ENCODE measurements at places on chromosomes 7 and 10.

DNA sequence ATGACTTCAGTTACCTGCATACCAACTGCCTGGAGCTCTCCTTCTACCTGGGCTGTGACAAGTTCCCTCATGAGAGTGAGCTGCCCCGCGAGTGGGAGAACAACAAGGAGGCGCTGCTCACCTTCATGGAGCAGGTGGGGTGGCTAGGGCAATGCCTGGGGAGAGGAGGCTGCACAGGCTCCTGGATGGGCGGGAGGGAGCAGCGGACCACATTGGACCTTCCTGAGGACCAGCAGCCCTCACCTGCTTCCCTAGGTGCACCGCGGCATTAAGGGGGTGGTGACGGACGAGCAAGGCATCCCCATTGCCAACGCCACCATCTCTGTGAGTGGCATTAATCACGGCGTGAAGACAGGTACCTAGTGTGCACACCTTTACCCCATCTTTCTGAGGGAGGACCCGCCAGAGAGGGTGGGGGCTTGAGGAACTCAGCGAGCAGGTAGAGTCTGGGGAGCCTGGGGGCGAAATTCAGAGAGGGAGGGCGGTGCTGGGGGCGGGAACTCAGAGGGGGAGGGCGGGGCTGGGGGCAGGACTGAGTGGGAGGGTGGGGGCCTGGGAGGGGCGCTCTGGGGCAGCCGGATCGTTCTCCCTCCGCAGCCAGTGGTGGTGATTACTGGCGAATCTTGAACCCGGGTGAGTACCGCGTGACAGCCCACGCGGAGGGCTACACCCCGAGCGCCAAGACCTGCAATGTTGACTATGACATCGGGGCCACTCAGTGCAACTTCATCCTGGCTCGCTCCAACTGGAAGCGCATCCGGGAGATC, 9.0 kb downstream of the AEBP1 start:
- no peak for DNase-seq

DNA sequence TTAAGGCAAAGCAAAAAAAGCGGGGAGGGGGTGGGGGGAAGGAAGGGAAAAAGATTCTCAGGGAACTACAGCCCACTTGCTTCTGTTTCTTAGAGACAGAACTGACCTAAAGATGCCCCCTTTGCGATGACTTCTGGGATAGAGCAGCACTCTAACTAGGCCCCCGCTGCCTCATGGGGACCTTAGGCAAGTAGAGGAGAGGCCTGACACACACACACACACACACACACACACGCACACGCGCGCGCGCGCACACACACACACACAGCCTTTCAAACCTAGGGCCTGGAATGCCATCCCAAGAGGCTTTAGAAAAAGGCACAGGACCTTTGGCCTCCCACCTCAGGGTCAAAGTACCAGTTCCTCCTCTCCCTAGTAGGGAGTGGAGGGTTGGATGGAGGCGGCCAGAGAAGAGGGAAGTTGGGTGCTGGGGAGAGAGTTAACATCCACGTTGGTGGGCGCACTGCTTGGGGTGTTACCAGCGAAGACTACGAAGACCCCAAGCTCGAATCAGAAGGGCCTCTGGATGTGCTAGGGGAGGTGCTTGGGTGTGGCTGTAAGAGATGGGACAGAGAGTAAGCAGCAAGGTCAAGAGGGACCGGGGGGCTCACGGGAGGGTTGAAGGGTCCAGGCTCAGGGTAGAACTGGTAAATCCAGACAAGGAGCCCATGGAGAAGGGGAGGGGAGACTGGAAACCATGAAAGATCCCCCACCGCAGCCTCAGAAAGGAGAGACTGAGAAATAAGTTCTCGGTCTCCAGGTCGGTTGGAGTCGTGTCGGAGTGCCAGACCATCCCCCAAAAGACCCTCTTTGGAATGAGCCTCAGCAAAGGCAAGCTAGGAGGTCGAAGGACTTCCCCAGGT, 1.2 kb upstream of the COL1A2 start:
- peak; percentile 71 for DNase-seq

DNA sequence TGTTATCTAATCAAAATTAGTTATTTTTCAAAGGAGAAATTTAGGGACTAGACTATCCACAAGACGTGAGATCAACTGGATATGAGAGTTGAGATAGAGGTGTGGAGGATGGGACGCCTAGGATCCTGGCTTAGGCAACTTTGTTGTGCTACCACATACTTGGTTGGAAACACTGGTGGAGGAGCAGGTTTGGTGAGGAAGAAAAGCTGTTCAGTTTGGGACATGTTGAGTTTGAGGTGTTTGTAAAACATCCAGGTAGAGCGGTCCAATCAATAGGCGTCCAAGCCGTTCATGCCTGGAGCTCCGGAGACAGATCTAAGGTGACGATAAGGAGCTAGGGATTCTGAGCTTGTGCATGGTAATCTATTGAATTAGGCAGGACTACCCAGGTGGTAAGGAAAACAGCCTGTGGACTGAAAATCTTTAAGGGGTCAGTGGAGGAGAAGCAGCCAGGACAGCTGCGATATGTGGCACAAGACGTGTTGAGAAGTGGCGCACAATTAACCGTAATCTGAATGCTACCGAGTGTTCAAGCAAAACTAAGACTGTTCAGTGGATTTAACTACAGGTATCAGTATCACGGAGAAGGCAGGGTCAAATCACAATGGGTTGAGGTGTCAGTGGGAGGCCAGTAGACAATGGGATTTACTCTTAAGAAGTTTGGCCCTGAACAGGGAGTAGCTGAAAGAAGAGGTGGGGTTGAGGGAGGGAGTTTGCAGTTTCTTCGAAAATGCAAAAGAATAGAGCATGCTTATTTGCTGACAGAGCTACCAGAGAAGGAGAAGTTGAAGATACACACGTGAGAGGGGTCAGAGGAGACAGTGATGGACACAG, 16.1 kb upstream of the TRPV6 start:
- no peak for DNase-seq

- peak; percentile 44 for DNase-seq
Measured at GRCh38 chr10:132397036-132397541, at the start of gene PWWP2B. PWWP2B (plus strand) TSS chr10:132397200; CDS start chr10:132397227, 27 bp downstream.

- no peak for DNase-seq
Measured at GRCh38 chr7:13151978-13152377, 464.5 kb downstream of the ARL4A start.

DNA sequence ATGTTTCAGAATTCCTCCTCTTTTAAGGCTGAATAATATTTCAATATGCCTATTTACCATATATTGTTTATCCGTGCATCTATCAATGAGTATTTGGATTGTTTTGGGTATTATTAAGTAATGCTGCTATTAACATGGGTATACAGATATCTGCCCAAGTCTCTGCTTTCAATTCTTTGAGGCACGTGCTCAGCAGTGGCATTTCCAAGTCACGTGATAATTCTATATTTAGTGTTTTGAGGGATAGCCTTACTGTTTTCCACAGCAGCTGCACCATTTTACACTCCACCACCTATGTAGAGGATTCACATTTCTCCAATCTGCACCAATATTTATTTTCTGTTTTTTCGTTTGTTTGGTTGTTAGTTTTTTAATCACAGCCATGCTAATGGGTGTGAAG, 636.8 kb upstream of the ANKRD30A start:
- DNase-seq, result no peak

GRCh38 chr7:74412056-74412455, 41.6 kb upstream of the GTF2IRD1 start:
- DNase-seq, result no peak

DNA sequence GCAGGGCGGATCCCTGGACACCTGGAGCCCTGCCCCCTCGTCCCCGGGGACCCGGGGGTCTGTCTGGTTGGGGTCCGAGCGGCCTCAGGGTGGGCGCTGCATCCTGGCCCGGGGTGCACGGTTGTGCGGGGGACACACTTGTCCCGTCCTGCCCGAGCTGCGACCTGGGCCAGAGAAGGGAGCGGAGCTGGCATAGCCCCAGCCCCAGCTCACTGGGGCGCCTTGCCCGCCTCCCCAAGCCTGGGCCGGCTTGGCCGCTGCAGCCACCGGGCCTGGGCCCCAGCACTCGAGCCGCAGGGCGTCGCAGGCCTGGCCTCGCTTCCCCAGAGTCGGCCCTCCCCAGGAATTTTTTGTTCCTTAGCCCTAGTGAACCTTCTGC, 54.5 kb downstream of the GLRX3 start:
- DNase-seq, result peak; percentile 3

DNA sequence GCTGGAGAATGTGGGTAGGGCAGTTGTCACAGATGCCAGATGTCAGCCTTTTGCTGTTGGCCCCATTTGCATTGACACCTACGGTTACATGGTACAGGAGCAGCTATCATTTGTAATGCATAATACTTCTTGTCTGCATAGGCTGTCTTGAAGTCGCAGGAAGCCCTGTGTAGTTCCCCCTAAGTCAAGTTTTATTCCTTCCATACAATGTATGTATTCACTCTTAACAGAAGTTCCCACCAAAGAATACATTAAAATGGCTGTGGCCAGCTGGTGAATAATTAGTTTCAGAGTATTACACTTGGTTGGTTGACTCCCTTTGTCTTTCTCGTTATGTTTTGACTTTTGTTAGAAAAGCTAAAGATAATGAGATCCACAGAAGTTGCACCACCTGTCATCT, 1169.0 kb downstream of the REEP3 start:
- no peak for DNase-seq

GRCh38 chr10:58512491-58513187, at the start of gene BICC1:
BICC1 (plus strand) TSS chr10:58512872; CDS start chr10:58513144, 272 bp downstream.
- peak; percentile 67 for DNase-seq

- no peak for DNase-seq
Measured at GRCh38 chr10:71817831-71818655, 33.0 kb downstream of the PSAP start.
